Mammary microvascular endothelial cell (primary cell): ENCODE measurements at places on chromosomes 5 and 9. TPM values are rescaled to one million over a fixed set of nuclear protein-coding genes. Genes with fewer than 3 reads are reported as not detected.

The LHX2 gene
- not detected in 2 replicates for total RNA-seq

The IFNE gene
- total RNA-seq = not detected in 2 replicates

The TLX3 gene
- not detected in 2 replicates for total RNA-seq

The SAPCD2 gene
- total RNA-seq = 28.1 and 30.2 TPM in 2 replicates

The NEUROG1 gene
- total RNA-seq = not detected in 2 replicates

The PPP3R2 gene
- total RNA-seq = not detected in 2 replicates

The GNAQ gene
- 27.7 and 28.0 TPM in 2 replicates for total RNA-seq
